NB4 (cell line): ENCODE measurements at places on chromosomes 7 and 10.
A peak's percentile ranks its signal among the peaks of the same experiment; 100 is the strongest.

- no peak for DNase-seq
Measured at GRCh38 chr10:71036297-71036966, 148.1 kb upstream of the PCBD1 start.

DNA sequence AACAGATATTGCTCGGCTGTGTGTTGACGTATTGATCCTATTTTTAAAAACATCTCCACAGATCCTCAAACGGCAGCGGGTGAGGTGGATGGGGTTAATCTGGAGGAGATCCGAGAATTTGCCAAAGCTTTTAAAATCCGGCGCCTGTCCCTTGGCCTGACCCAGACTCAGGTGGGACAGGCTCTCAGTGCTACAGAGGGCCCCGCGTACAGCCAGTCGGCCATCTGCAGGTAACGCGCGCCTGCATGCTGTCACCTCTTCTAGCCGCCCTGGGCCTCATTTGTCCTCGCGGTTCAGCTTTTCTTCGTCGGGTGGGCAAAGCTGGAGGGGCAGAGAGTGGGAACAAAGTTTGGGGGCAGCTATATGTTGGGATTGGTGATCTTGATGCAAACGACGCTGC lies 105.7 kb upstream of the YAE1 start:
- no peak for DNase-seq

GRCh38 chr10:753530-753929 lies 64.1 kb upstream of the DIP2C start:
- DNase-seq = peak; percentile 71

GRCh38 chr7:47190462-47190861 lies 391.4 kb downstream of the TNS3 start:
- no peak for DNase-seq

DNA sequence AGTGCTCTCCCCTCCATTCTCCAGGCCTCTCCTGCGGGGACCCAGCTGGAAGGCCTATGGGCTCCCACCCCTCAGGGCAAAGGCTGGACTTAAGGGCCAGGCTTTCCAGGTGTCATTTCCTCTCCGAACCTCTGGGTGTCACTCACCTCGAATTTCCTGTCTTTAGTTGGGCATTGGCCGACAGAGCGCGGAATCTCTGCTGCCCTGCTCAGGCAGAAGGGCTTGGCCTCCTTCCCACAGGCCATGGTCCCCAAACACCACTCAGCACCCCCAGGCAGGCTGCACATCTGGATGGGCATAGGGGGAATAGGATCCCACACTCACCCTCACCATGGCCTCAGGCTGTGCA lies 212.9 kb downstream of the CCSER2 start:
- DNase-seq = no peak

DNA sequence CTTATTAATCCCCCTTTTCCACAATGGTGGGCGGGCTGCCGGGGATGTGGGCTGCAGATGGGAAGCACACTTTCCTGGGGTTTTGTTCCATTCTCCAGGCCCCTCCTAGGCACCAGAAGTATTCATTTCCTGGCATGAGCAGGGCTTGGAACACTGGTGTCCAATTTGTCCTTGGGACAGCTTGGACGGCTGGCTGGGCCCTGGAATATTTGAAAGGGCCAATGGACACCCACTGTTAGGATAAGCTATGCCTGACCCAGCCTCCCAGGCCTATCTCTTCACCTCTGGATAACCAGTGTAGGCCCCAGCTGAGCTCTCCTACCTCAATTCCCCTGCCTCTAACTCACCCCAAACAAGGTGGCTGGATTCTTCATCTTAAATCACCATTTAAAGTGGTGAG lies 354.9 kb downstream of the PTEN start:
- no peak for DNase-seq
